ENCODE measurements at places on chromosomes 7 and 10.

- peak; percentile 76 for DNase-seq
Observed at GRCh38 chr7:128217030-128217805, 23.9 kb upstream of the LEP start.

DNA sequence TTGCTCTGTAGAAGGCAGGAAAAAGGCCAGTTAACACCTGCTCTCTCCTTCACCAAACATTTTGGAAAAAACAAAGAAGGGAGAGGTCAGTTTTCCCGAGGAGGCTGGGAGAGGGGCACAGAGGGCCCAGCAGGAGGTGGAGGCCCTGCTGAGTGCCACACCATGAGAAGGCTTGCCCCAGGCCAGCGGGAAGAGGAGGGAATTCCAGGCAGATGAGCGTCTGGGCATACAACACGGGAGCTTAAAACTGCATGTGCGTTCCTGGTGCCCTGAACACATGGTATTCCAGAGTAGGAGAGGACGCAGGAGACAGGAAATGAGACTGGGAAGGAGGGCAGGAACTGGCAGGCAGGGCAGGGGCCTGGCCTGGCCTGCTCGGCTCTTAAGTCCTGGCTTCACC, 182.4 kb downstream of the CCDC3 start:
- no peak for DNase-seq

GRCh38 chr10:6776170-6776569, 196.1 kb upstream of the PRKCQ start:
- DNase-seq = no peak

DNA sequence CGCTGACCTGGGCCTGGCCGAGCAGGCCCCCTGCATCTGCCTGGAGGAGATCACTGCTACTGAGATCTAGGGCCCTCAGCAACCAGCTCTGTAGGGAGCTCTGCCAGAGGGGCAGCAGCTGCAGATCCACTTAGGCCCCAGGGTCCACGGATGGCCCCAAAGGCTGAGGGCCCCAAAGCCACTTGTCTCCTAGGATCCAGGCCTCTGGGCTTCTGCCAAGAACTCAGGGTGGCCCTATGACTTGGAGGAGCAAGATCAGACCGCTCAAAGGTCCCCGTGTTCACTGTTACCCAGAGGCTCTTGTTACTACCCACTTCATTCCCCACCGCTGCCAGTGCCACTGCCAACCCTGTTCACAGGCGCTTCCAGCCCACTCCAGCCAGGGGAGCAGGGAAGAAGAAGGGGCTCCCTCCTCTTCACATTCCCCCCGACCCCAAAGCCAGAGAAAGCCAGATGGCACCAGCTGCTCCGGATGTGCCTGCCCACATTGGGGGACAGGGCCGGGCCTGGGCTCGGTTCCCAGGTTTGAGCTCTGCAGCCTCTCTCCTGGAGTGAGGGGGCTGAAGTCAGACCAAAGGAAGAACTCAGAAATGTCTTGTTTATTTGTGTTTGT, 7.6 kb downstream of the LZTS2 start:
- DNase-seq = no peak

DNA sequence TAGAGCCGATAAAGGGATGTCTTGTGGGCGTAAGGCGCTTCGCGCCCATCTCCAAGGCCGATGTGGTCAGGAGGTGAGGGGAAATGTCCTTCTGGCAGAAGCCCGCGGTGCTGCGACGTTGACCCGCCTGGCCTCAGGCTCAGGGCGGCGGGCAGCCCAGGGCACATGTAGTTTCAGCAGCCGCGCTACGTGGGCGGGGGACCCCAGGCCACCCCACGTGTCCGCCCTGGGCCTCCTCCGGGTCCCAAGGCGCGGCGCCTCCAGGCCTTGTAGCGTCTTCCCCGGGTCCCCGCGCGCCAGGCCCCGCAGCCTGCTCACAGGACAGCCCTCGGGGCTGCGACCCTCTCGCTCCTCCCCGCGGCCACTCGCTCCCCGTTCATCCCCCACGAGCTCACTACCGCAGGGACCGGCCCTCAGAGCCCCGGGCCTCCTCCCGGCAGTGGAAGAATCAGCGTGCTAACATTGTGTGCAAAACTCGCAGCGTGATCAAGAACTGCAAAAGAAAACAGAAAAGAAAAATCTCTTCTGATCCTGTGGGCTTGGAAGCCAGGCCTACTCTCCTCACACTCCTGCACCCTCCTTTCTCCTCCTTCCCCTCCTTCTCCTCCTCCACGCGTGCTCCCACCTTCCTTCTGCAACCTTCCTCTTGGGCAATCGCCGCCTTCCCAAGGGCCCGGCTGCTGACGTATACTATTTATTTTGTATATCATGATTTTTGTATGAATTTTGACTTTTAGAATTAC, 4.4 kb upstream of the TBX20 start:
- DNase-seq = no peak

DNA sequence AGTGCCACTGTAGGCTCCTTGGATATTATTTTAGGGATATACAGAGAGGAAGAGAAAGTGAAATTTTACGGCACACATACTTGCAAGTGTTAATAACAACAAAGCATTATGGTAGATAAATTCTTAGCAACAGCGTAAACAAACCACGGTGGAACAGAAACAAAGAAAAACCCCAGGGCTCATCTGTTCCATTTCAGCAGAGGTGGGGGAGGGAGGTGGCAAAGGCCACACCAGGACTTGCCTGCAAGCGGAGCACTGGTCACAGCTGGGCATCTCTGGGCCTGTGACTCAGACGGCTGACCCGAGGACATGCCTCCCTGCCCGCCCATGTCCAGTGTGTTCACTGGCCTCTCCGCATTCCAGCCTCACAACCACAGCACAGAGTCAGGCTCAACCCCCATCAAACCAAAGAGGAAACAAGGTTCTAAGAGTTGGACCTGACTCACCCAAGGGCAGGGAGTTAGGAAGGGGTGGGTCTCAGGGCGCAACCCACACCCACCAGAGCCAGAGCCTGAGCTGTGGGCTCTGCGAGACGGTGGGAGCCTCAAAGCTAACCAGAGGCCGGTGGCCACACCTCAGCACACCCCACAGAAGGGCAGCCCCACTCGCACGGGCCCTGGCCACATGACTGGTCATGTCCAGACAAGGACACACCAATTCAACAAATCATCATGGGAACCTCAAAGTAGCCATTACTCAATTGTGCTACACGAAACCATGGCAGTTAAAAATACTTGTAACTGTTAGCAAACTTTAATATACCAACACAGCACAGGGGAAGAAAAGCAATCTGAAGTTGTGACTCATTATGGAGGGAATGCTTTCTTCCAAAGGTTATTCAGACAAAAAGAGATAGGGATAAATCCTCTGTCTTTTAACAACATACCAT, 10.7 kb downstream of the ESYT2 start:
- DNase-seq = peak; percentile 82

DNA sequence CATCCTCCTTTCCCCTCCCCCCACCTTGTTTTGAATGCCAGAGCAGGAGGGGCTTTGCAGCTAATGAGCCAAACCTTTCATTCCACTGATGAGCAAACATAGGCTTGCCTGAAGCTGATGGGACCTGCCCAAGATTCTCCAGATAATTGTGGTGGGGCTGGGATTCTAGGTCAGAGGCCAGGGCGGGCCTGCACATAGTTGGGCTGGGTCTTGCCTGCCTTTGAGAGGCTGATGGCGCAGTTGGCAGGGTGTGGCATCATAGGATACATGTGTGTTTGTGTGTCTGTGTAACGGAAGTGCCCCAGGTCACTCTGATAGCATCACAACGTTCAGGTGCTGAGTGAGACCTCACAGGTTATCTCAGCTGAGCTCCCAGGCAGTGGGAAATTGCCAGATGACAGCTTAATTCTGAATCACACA, 22.9 kb downstream of the BTBD16 start:
- peak; percentile 85 for DNase-seq

GRCh38 chr7:34163956-34164355, 258.6 kb downstream of the BMPER start:
- DNase-seq = no peak

DNA sequence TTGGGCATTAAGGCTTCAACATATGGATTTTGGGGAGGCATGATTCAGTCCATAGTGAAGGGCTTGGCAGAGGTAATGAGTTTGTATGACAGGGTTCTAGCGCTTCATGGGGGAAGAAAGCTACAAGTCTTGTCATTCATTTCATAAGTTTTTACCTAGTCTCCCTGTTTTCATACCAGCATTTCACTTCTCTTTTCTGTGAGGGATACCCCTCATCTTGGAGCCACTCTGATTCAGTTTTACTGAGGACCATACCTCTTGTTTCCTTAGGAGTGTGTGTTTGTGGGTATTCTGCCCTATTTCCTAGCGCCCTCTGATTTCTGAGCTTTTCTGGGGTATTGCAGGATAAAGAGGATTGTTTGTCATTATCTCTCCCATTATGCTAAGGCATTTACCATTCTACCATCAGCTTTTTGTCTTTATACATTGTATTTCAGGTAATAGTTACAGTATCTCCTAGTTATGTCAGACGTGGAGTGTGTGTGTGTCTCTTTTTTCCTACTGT, 6.8 kb downstream of the RSBN1L start:
- DNase-seq = no peak

- peak; percentile 49 for DNase-seq
Observed at GRCh38 chr10:11515596-11516430, 95.6 kb downstream of the USP6NL start.

GRCh38 chr10:123287594-123288247, 133.5 kb downstream of the BUB3 start:
- peak; percentile 97 for DNase-seq

DNA sequence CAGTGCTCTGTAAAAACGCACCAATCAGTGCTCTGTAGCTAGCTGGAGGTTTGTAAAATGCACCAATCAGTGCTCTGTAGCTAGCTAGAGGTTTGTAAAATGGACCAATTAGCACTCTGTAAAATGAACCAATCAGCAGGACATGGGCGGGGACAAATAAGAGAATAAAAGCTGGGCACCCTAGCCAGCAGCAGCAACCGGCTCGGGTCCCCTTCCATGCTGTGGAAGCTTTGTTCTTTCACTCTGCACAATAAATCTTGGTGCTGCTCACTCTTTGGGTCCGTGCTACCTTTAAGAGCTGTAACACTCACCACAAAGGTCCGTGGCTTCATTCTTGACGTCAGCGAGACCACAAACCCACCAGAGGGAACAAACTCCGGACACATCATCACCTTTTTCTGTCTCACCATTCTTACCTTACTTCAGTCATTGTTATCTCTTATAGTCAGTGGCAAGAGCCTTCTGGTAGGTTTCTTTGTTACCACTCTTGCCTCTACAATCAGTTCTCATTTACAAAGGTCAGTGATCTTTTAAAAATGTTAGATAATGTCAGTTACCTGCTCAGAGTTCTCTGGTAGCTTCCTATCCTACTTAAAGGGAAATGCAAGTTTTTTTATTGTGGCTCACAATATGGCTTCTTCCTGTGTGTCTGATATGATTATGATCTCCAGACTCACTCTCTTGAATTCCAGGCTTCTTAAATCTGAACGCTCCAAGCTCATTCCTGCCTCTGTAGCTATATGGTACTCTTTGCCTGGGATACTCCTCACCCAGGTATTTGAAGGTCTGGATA, 4.5 kb downstream of the STAM start:
- DNase-seq = no peak

DNA sequence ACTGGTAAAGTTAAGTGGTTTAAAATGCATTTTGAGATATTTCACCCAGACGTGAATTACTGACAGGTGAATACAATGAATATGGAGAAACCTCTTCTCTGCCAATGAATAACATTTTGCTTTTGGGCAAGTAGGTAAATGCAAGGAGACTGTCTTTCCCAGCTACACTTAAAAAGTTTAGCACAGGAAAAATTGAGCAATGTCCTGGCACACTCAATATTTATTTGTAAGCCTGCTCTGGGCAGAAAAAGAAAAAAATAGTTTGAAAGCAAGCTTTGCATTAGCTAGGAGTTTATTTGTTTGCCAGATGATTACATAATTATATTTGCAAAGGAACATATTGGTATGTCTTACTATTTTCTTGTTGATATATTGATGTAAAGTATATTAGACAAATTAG, 624.2 kb downstream of the ACTR3B start:
- DNase-seq = no peak

DNA sequence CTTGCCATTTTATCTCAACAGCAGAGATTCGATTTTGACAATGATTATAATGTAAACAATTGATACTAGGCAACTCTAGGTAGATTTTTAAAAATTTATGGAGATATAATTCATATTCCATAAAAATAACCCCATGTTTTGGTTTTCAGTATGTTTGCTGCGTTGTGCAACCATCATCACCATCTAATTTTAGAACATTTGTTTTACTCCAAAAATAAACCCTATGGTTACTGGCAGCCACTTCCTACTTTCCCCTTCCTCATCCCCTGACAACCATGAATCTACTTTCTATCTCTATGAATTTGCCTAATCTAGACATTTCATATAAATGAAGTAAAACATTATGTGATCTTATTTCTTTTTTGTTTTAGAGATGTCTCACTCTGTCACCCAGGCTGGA, 401.9 kb downstream of the THSD7A start:
- DNase-seq = no peak

- DNase-seq = peak; percentile 34
Observed at GRCh38 chr7:45217358-45217757, 59.8 kb downstream of the RAMP3 start.

- DNase-seq = no peak
Observed at GRCh38 chr7:123680580-123680979, 24.9 kb downstream of the LMOD2 start.

Measured in RWPE1 (cell line).